DMS 273 treated with DMSO at 0.1 percent for 48 hours (cell line): ENCODE measurements at places on chromosomes 7 and 10.

GRCh38 chr10:43648095-43648397 lies 635 bp downstream of the ZNF32 start:
- no peak for DNase-seq

- DNase-seq: no peak
Observed at GRCh38 chr10:59505926-59506325, 143.6 kb upstream of the FAM13C start.

DNA sequence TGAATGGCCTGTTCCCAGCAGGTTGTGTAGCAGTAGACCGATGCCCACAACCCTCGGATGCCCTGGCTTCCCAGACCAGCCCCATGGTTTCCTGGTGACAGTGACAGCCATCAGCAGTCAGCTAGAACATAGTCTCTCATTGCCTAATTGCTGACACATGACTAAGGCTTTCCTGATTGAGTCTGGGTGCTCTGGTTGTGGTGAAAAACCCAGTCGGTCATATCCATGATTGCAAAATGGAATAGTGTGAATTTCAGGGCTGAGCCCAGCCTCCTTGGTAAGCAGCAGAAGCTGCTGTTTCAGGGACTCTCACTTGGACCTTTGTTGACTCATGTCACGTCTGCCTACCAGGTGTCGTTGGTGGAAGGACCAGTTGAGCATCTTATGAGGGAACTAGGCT lies 36.6 kb downstream of the POR start:
- DNase-seq: no peak

GRCh38 chr7:73999664-74000435 lies 28.1 kb upstream of the ELN start:
- DNase-seq: no peak

- no peak for DNase-seq
Observed at GRCh38 chr7:142567201-142568075, 181.8 kb upstream of the PRSS1 start.

DNA sequence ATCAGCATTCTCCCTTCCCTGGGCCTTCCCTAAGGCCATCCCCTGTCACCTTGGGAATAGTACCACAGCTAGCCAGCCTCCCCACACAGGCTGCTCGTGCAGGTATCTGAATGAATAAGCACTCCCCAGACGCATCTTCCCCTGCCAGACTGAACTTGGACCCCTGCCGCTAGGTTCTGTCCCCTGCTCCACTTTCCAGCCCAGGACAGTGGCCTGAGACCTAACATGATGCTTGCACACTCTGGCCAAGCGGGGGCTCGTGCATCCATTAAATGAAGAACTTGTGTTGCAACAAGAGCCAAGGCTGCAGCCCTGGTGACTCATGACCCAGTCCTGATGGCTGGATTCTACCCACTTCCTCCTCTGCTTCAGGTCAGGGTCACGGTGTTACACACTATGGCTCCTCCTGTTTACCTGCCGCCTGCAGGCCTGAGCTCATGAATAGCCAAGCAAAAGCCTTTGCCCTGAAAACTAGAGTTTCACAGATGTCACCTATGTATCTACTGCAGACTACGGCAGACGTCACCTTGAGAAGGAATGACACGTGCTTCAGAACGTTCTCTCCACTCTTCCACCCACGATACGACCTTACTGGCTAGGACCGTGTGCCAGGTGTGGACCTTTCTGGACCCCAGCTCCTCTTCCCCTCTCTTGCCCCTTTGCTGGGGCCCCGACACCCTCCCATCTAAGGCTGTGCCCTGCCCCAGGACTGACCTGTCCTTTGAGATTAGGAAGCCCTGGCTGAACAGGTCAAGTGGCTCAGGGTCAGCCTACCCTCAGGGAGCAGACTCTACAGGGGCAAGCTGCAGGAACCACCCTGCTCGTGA lies 6.5 kb downstream of the ASB13 start:
- DNase-seq: no peak

- no peak for DNase-seq
Observed at GRCh38 chr7:100706672-100707311, 871 bp downstream of the POP7 start.

- no peak for DNase-seq
Observed at GRCh38 chr10:30467651-30468338, 33.8 kb downstream of the MAP3K8 start.

- DNase-seq: no peak
Observed at GRCh38 chr7:41787651-41788350, 84.9 kb upstream of the INHBA start.

DNA sequence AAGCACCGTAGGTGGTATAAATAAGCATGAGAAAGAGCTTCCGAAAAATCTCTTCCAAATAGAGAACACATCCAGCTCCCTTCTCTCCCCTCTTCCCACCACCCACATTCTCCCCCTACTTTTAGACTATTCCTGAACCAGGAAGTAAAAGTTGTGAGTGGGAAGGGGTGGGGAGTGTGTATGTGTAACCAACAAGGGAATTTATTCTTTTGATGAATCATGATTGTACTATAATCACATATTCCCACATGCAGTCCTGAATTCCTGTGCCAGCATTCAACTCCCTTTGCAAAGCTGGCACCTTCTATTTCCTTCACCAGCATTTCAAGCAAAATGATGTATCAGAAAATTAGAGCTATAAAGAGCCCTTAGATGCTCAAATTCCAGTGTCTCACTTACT lies 230.6 kb upstream of the CHRM2 start:
- DNase-seq: no peak

DNA sequence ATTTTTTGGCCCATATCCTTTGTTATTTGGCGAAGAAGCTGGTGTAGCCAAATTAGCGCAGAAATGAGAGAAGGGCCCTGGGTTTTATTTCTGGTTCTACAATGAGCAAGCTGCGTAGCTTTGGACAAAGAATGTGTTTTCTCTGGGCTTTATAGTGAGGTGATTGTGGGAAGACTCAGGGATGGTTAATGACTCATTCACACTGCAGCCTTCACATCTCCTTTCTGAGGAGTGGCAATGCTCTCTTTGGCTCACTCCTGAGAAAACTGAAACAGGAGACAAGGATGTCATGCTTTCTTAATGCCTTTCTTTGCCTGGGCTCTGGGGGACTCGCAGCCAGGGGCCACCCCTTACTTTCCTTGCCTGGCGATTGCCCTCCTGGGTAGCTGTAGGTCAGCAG lies 271.0 kb upstream of the PODXL start:
- no peak for DNase-seq

GRCh38 chr7:47386273-47386835 lies 195.6 kb downstream of the TNS3 start:
- DNase-seq: no peak

- DNase-seq: no peak
Observed at GRCh38 chr10:103569896-103570295, 76.4 kb downstream of the NEURL1 start.

GRCh38 chr10:75617485-75618155 lies 186.2 kb downstream of the LRMDA start:
- no peak for DNase-seq

DNA sequence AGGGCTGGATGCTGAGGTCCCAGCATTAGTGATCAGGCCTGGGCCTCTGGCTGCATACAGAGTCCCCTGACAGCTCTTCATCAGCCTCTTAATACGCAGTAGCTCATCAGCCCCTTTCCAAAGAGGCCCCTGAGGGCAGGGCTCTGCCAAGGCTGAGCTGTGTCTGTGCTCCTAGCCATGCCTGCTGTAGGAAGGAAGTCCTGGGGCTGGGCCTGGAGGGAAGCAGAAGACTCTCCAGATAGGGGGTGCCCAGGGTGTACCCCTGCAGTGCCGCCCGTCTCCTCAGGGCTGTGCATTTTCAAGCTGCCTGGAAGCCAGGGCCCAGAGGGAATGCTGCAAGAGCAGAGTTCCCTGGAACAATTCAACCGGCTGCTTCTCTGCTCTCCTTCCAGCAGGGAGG lies 7.3 kb upstream of the RET start:
- DNase-seq: no peak

DNA sequence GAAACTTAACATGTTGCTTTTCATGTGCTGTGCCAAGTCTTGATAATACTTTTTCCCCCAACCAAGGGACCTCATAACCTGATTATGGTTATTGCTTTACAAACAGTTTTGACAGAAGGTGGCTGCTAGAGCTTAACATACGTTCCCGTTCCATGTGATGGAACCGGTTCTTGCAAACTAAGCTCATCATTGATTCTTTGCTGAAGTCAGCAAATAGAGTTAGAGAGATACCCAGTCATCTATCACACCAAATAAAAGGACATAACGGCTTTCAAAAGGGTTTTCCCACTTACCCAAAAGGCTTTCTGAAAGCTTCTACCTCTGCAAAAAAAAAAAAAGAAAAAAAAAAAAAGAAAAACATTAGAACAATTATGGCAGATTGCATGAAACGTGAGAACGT lies 230.3 kb upstream of the MDFIC start:
- no peak for DNase-seq

- DNase-seq: no peak
Observed at GRCh38 chr10:79241990-79242619, 105.2 kb upstream of the PPIF start.

GRCh38 chr10:101071267-101071884 lies 9.6 kb downstream of the KAZALD1 start:
- DNase-seq: no peak

- DNase-seq: no peak
Observed at GRCh38 chr7:3981281-3981680, 680.2 kb downstream of the SDK1 start.

DNA sequence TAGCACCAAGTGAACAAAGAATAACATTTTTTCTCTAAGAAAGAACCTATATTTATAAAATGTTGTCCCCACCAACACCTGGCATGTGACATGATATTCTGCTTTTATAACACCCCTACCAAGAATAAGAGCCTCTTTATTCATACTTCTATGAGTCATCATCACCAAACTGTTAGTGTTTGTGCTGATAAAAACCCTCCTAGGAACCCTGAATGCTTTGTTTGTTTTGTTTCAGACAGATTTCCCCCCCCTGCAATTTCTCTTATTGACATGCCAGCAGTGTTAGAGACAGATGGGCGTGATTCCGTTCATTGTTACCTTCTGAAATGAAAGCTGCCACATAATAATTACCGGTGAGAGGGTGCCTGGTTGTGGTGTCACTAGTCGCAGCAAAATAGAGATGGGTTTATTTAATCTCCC lies 651.1 kb downstream of the SORCS1 start:
- no peak for DNase-seq

DNA sequence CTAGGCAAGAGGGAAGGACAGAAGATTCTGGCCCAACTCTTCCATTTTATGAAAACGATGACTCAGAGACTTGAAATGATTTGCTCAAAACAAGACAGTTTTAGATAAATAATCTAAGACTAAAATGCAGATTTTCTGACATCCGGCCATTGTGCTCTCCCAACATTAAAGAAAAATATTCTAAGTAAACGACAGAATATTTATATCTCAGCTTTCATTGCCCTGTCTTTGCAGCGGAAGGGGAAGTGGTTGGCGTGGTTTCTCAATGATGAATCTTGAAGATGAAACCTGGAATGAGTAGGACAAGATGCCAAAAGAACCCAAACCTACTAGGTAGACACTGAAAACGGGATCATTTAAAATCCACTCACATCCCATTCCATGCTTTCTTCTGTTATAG lies 28.9 kb upstream of the NPY start:
- no peak for DNase-seq

GRCh38 chr7:82376739-82377138 lies 66.8 kb downstream of the CACNA2D1 start:
- no peak for DNase-seq

- DNase-seq: no peak
Observed at GRCh38 chr10:3068968-3069737, 1.8 kb downstream of the PFKP start.

- no peak for DNase-seq
Observed at GRCh38 chr7:116354171-116354545, 143.8 kb downstream of the TES start.

- no peak for DNase-seq
Observed at GRCh38 chr10:104574838-104575237, 66.3 kb upstream of the SORCS3 start.

DNA sequence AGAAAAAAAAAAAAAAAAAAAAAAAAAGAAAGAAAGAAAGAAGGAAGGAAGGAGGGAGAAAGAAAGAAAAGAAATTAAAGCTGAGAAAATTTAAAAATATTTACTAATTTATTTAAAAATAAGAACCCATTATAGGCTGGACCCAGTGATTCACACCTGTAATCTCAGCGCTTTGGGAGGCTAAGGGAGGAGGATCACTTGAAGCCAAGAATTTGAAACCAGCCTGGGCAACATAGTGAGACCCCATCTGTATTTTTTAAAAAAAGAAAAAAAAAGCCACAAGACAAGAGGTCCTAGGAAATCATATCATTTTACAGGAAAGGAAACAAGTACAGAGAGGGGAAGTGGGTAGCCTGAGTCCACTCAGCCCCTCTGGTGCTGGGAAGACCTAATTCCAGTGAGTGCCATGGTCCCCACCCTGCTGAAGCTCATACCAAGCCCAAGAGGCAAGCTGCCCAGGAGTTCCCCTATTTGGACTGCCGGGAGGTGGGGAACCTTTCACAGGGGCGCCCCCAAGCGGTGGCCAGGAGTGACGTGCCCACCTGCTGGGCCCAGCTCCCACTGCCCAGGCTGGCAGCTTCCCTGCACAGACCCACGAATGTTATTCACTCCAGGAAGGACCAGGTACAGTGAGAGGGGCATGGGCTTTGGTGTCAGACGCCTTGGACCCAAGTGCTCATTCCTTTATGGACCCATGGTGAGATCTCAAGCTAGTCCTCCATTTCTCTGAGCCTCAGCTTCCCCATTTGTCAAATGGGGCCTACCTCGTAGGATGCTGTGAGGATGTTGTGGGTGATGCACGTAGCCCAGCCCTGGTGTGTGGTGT lies 133.6 kb downstream of the ZMIZ1 start:
- no peak for DNase-seq

GRCh38 chr7:99729486-99730237 lies 5.3 kb downstream of the CYP3A7 start:
- no peak for DNase-seq

GRCh38 chr10:117616179-117616578 lies 73.6 kb downstream of the EMX2 start:
- no peak for DNase-seq

DNA sequence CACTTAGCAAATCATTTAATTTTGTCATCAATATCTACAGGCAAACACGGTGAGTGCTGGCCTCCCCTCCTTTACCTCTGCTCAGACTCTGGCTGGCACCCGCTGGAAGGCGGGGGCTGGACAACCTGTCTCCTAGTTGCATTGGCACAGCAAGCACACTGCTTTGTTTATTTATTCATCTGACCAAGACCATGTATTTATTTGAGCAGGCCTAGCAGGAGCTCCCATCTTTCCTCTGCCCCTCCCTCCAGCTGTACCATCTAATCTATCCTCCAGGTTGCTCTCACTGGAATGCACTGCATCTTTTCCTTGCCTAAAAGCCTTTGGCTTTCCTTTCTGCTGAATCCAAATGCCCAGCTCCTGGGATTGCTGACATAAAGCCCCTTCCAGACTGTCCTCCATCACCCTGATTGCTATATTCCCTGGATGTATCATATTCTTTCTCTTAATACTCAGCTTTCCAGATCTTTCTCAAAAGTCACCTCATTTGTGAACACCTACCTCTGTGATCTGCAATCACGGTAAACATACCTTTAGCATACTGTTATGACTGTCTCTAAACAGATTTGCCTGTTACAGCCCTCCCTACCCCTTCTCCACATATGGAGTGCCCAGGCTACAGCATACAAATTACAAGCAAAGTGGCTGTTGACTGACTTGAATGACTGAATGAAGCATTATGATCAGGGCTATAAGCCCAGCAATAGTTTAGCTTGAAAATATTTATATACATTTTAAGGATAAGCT lies 9.6 kb downstream of the ELMO1 start:
- no peak for DNase-seq

GRCh38 chr7:94656925-94657731 lies 1.2 kb upstream of the SGCE start:
- peak; percentile 52 for DNase-seq

- no peak for DNase-seq
Observed at GRCh38 chr7:134462337-134462925, 3.5 kb upstream of the AKR1B1 start.

- DNase-seq: no peak
Observed at GRCh38 chr7:40965774-40966173, 737.1 kb downstream of the INHBA start.
